ENCODE measurements at places on chromosomes 16 and 17.

- no peak for DNase-seq
Observed at GRCh38 chr17:1641065-1641403, 4.5 kb downstream of the SCARF1 start.

DNA sequence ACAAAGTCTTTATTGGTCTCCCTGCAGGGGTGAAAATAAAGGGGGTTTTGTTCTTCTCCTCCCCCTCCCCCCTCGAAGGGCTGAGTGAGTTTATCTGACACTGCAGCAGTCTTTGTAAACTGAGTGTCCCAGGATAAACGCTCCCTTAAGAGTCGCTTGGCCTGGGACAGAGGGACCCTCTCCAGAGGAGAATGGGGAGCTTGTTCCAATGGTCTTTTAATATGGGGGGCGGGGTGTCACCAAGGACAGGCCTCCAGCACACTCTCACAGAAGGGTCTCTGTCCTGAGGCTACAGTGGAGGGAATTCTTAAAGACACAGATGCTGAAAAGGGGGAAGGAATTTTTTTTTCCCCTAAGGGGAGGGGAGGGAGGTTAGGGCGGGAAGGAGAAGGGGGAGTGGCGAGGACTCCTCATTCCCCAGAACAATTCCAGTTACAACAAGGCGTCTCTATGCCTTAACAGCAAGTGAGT lies 455.5 kb downstream of the SOX9 start:
- DNase-seq, result no peak

- no peak for DNase-seq
Observed at GRCh38 chr17:48027322-48027981, 10.1 kb downstream of the COPZ2 start.

- DNase-seq, result no peak
Observed at GRCh38 chr17:28553000-28553505, 629 bp upstream of the UNC119 start.

DNA sequence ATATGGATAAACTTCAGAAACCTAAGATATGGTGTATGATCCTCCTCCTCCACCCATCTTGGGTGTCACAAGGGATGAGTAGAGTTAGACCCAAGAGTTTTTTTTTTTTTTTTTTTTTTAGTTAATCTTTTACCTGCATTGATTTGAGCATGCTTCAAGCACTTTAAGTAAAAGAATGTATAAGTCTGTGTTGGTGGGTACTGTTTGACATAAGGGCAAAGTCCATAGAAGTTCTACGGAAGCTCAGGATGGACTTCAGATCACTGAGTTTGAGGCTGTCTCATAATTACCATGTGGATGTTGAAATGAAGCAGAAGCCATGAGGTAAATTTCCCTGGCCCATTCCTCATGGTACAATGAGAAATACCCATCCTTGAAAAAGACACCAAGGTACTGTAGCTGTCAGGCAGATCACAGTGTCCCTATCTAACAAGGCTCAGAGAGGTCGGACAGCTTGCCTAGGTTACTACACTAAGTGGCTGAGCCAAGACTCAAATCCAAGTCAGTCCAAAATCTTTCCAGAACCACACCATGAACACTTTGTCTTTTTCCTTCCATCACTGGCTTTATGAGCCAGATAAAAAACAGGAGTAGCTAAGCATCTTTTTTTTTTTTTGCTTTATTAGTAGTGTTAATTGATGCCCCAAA lies 962.8 kb downstream of the CDH11 start:
- DNase-seq, result no peak
